ENCODE measurements at places on chromosomes 13 and 19.

DNA sequence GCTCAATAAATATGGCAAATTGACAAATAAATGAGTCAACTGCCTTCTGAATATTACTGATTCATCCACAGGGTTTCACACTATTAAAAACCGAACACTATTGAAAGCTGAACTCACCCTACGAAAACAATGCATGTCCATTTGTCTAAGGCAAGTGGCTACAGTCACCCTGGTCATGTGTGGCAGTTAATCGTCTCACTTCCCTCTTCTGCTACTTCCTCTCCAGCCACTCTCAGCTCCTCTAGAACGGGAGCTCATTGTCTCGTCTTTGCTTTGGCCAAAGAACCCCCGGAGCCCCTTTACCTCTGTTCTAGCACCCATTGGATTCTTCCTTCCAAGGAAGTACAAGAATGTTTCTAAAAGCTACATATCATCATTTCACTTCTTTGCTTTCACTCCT is 74.4 kb upstream of the ZNF599 start:
- H3K27me3 ChIP-seq: no peaks in the 10 kb centered on the region
- no peak overlapping the region for H3K4me3 ChIP-seq
- no peaks in the 10 kb centered on the region for H3K4me1 ChIP-seq
- H3K27ac ChIP-seq: no peak overlapping the region
- no peaks in the 10 kb centered on the region for H3K36me3 ChIP-seq

DNA sequence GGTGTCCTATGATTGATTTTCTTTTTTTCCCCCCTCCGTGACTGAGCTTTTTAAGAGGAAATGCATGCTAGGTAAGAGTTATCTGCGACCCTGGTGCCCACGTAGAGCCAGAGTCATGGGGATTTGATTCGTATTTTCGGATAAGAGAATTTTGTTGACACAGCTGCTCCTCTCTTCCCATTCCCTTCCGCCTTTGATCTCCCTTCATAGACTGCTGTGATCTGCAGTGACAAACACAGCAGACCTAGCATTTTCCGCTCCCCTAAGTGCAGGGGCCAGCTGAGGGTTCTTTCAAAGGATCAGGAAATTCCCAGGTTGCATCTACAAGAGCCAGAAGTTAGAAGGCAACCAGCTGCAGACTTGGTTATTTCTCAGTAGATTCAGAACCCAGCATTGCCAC is 70.5 kb downstream of the ZNF568 start:
- H3K36me3 ChIP-seq: no peaks in the 10 kb centered on the region
- H3K4me3 ChIP-seq: no peak overlapping the region
- H3K4me1 ChIP-seq: no peaks in the 10 kb centered on the region
- H3K27me3 ChIP-seq: no peaks in the 10 kb centered on the region
- no peak for DNase-seq

GRCh38 chr13:57582032-57582431 is 49.5 kb upstream of the PCDH17 start:
- H3K4me3 ChIP-seq: no peak overlapping the region
- H3K27me3 ChIP-seq: no peaks in the 10 kb centered on the region
- H3K27ac ChIP-seq: no peak overlapping the region
- no peak for DNase-seq
- H3K36me3 ChIP-seq: no peaks in the 10 kb centered on the region
- H3K4me1 ChIP-seq: no peaks in the 10 kb centered on the region

- no peak overlapping the region for H3K4me3 ChIP-seq
- no peaks in the 10 kb centered on the region for H3K36me3 ChIP-seq
- no peak overlapping the region for H3K27ac ChIP-seq
- DNase-seq: no peak
Observed at GRCh38 chr13:38103851-38104250, 234.3 kb upstream of the TRPC4 start.

- H3K4me1 ChIP-seq: no peaks in the 10 kb centered on the region
- H3K36me3 ChIP-seq: no peaks in the 10 kb centered on the region
- DNase-seq: no peak
- no peak overlapping the region for H3K27ac ChIP-seq
- no peak overlapping the region for H3K4me3 ChIP-seq
Observed at GRCh38 chr13:37715606-37716015, 117.0 kb upstream of the POSTN start.

DNA sequence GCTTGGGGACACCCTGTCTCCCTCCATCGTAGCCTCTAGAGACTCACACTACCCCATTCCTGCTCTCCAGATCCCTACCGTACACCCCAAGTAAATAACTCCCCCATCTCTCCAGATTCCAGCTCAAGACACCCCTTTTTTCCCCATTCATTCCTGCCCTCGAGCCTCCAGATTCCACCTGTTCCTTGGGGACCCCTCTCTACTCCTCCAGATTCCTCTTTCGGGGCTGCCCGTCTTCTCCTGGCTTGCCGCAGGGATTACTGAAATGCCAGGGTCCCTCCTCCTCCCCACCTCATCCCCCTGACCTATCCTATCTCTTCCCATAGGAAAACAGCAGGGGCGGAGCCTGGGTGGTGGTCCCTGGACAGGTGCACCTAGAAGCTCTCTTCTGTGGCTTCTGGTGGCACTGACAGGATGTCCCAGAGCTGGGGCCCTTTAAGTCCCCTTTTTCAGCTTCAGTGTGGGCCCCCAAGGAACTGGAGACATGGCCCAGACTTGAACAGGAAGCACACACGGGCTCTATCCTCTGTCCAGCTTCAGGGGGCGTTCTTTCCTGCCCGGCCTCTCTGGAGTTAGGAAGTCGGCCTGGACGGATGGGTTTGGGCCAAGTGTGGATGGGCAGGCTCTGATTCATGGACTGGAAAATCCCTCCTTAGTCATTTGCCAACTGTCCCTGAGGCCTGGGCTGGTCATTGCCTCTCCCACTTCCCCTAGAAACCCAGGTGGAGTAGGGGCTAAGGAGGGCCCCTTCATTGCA is 1.2 kb downstream of the ZSWIM4 start:
- peak overlapping the region; percentile 96 for H3K4me3 ChIP-seq
- DNase-seq: peak; percentile 51
- H3K36me3 ChIP-seq: no peaks in the 10 kb centered on the region
- peaks cover 26% of the 10 kb centered on the region for H3K4me1 ChIP-seq

- H3K4me3 ChIP-seq: no peak overlapping the region
- no peak for DNase-seq
- H3K27me3 ChIP-seq: no peaks in the 10 kb centered on the region
- no peak overlapping the region for H3K27ac ChIP-seq
- H3K4me1 ChIP-seq: no peaks in the 10 kb centered on the region
Observed at GRCh38 chr13:111916201-111916600, 150.7 kb upstream of the SOX1 start.

DNA sequence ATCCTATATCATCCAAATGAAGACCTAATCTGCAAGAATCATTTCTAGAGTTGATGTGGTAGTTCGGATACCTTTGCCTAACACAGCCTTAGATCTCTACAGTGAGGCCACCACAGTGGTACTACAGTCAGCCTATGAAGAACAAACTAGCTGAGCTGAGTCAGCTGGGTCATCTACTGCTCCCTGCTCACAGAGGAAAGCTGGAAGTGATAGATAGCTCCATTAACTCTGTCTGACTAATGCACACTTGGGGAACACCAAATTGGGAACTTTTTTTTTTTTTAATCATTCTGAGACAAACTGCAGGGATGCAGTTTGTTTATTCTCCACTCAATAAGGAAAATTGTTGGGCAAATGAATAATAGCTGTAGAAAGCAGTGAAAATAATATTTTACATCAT is 1160.6 kb downstream of the PCDH9 start:
- no peak overlapping the region for H3K4me3 ChIP-seq
- H3K27me3 ChIP-seq: no peaks in the 10 kb centered on the region
- no peak for DNase-seq
- no peaks in the 10 kb centered on the region for H3K36me3 ChIP-seq

- H3K4me1 ChIP-seq: peaks cover 11% of the 10 kb centered on the region
- no peak overlapping the region for H3K4me3 ChIP-seq
- no peak overlapping the region for H3K27ac ChIP-seq
- no peaks in the 10 kb centered on the region for H3K27me3 ChIP-seq
- DNase-seq: peak; percentile 38
Observed at GRCh38 chr19:38142176-38143035, 81.6 kb downstream of the DPF1 start.

DNA sequence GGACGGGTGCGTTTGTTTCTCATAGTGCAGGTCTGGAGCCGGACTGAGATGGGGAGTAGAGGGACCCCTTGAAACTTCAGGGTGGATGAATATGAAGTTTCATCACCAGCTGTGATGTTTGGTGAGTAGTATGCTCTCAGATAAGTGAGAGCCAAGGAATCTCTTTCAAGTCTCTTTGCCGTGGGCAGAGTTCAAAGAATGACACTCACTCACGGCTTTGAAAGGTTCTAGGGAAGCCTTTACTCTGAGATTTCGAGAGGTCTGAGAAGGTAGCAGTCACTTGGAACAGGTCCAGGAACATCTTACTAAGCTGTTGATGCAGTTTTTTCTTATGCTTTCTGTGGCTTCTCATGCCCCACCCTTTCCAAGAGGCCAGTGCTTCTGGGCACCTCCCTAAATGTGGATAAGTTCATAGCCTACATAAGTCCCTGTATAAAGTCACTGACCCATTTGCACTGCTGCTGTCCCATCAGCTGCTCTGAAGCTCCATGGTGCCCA is at the start of gene IGFL2:
IGFL2 (plus strand) TSS at position 448 of the 498 bp plus-strand sequence; CDS start at position 489, 41 bp downstream.
- H3K4me3 ChIP-seq: no peak within 1 kb of the TSS
- H3K36me3 ChIP-seq: no peaks in the 10 kb centered on the region
- no peaks in the 10 kb centered on the region for H3K4me1 ChIP-seq

- peaks cover 68% of the 10 kb centered on the region for H3K36me3 ChIP-seq
- H3K27me3 ChIP-seq: no peaks in the 10 kb centered on the region
- DNase-seq: no peak
- H3K4me3 ChIP-seq: no peak overlapping the region
Observed at GRCh38 chr19:38545596-38545995, 72.2 kb downstream of the MAP4K1 start.

GRCh38 chr13:21568854-21569253 is 35.1 kb downstream of the MICU2 start:
- peaks cover 3% of the 10 kb centered on the region for H3K4me1 ChIP-seq
- H3K27me3 ChIP-seq: no peaks in the 10 kb centered on the region
- DNase-seq: no peak

- no peaks in the 10 kb centered on the region for H3K36me3 ChIP-seq
- H3K27ac ChIP-seq: peak overlapping the region; percentile 31
- H3K27me3 ChIP-seq: no peaks in the 10 kb centered on the region
- no peaks in the 10 kb centered on the region for H3K4me1 ChIP-seq
- no peak overlapping the region for H3K4me3 ChIP-seq
Observed at GRCh38 chr13:80888390-80888789, 547.5 kb upstream of the SPRY2 start.

DNA sequence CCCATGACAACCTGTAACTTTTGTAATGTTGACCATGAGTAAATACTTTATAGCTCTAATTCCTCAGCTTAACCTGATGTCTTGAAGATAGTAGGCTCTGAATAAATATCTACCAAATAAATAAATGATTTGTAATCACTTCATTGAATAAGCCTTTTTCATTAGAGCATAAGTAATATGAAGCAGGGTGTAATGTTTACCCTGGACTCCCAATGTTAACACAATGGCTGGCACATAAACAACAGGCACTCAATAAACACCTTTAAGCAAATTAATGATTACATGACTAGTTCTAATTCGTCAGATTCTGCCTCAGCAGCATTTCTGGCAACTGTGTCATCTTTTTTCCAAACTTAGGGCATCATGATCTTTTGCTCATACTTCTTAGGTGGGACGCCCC is 396.3 kb downstream of the LIG4 start:
- H3K27ac ChIP-seq: no peak overlapping the region
- H3K36me3 ChIP-seq: no peaks in the 10 kb centered on the region
- DNase-seq: no peak
- H3K4me3 ChIP-seq: no peak overlapping the region
- H3K27me3 ChIP-seq: no peaks in the 10 kb centered on the region
- H3K4me1 ChIP-seq: no peaks in the 10 kb centered on the region

DNA sequence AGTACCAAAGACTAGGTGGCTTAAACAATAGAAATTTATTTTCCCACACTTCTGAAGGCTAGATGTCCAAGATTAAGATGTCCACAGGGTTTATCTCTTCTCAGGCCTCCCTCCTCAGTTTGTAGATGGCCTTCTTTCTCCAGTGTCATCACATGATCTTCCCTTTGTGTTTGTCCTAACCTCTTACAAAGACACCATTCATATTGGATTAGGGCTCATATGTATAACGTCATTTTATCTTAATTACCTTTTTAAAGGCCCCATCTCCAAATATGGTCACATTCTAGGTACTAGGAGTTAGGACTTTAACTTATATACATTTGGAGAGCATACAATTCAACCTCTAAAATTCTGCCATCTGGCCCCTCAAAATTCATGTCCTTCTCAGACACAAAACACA is 34.3 kb downstream of the N4BP2L2 start:
- H3K27me3 ChIP-seq: no peaks in the 10 kb centered on the region
- no peak overlapping the region for H3K4me3 ChIP-seq
- no peaks in the 10 kb centered on the region for H3K4me1 ChIP-seq

GRCh38 chr19:39917561-39918182 is 16.8 kb downstream of the FCGBP start:
- H3K36me3 ChIP-seq: no peaks in the 10 kb centered on the region
- no peak overlapping the region for H3K27ac ChIP-seq
- H3K27me3 ChIP-seq: peaks cover 19% of the 10 kb centered on the region
- DNase-seq: no peak
- H3K4me1 ChIP-seq: no peaks in the 10 kb centered on the region
- H3K4me3 ChIP-seq: no peak overlapping the region

GRCh38 chr13:31818236-31818635 is 78.9 kb downstream of the RXFP2 start:
- DNase-seq: no peak
- no peak overlapping the region for H3K4me3 ChIP-seq
- no peak overlapping the region for H3K27ac ChIP-seq
- no peaks in the 10 kb centered on the region for H3K4me1 ChIP-seq
- H3K36me3 ChIP-seq: no peaks in the 10 kb centered on the region

GRCh38 chr13:102586615-102587014 is 10.2 kb upstream of the TPP2 start:
- H3K27me3 ChIP-seq: no peaks in the 10 kb centered on the region
- no peak for DNase-seq
- H3K4me3 ChIP-seq: no peak overlapping the region
- H3K4me1 ChIP-seq: peaks cover 15% of the 10 kb centered on the region
- no peaks in the 10 kb centered on the region for H3K36me3 ChIP-seq

DNA sequence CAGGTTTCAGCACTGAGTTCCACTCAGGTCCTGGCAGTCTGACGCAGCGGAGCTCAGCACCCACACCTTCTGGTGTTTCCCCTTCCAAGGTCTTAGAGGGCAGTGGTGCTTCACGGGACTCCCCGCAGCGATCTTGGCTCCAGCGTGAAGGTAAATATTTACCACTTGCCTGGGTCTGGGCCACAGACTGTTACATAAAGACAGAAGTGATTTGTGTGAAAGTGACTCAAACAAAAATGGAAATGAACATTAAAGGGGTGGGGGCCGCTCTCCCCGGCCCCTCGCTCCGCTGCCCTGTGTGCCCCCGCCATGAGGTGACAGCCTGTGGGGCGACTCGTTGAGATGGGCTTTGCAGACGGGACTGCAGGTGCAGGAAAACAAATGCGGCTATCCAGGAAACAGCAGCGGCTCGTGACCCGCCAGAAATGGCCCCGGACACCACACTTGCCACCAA is 55.0 kb downstream of the GGACT start:
- no peak overlapping the region for H3K27ac ChIP-seq
- no peaks in the 10 kb centered on the region for H3K27me3 ChIP-seq
- no peaks in the 10 kb centered on the region for H3K4me1 ChIP-seq
- no peak overlapping the region for H3K4me3 ChIP-seq

GRCh38 chr19:43470288-43470687 is 4.9 kb upstream of the LYPD3 start:
- H3K27ac ChIP-seq: no peak overlapping the region
- no peaks in the 10 kb centered on the region for H3K4me1 ChIP-seq
- peaks cover 6% of the 10 kb centered on the region for H3K27me3 ChIP-seq
- DNase-seq: no peak
- no peaks in the 10 kb centered on the region for H3K36me3 ChIP-seq

GRCh38 chr13:113139577-113139976 is 17.0 kb downstream of the F10 start:
- no peak overlapping the region for H3K4me3 ChIP-seq
- no peaks in the 10 kb centered on the region for H3K36me3 ChIP-seq
- H3K4me1 ChIP-seq: no peaks in the 10 kb centered on the region
- no peak overlapping the region for H3K27ac ChIP-seq

Measured in gastrocnemius medialis (tissue), 4 donors.